ENCODE measurements at places on chromosomes 7 and 10.
A peak's percentile ranks its signal among the peaks of the same experiment; 100 is the strongest.

- no peak overlapping the region for H3K27ac ChIP-seq
- no peaks in the 10 kb centered on the region for H3K4me1 ChIP-seq
- DNase-seq: no peak
- H3K36me3 ChIP-seq: no peaks in the 10 kb centered on the region
- H3K27me3 ChIP-seq: no peaks in the 10 kb centered on the region
Measured at GRCh38 chr10:48802611-48803071, 118.0 kb downstream of the WDFY4 start.

- no peaks in the 10 kb centered on the region for H3K36me3 ChIP-seq
- no peaks in the 10 kb centered on the region for H3K27me3 ChIP-seq
- no peaks in the 10 kb centered on the region for H3K4me1 ChIP-seq
- DNase-seq: no peak
- no peak overlapping the region for H3K4me3 ChIP-seq
Measured at GRCh38 chr7:119228482-119228881, 1004.0 kb downstream of the ANKRD7 start.

- peaks cover 7% of the 10 kb centered on the region for H3K4me1 ChIP-seq
- peak overlapping the region; percentile 26 for H3K27ac ChIP-seq
- H3K27me3 ChIP-seq: no peaks in the 10 kb centered on the region
Measured at GRCh38 chr7:111240371-111240770, 149.4 kb downstream of the LRRN3 start.

- H3K27ac ChIP-seq: no peak overlapping the region
- no peaks in the 10 kb centered on the region for H3K4me1 ChIP-seq
Measured at GRCh38 chr7:38394660-38395059, 121.2 kb upstream of the TARP start.

- no peaks in the 10 kb centered on the region for H3K27me3 ChIP-seq
- no peak overlapping the region for H3K4me3 ChIP-seq
- H3K27ac ChIP-seq: no peak overlapping the region
- H3K36me3 ChIP-seq: no peaks in the 10 kb centered on the region
- no peaks in the 10 kb centered on the region for H3K4me1 ChIP-seq
- DNase-seq: no peak
Measured at GRCh38 chr7:106808967-106809635, 56.0 kb upstream of the PIK3CG start.

DNA sequence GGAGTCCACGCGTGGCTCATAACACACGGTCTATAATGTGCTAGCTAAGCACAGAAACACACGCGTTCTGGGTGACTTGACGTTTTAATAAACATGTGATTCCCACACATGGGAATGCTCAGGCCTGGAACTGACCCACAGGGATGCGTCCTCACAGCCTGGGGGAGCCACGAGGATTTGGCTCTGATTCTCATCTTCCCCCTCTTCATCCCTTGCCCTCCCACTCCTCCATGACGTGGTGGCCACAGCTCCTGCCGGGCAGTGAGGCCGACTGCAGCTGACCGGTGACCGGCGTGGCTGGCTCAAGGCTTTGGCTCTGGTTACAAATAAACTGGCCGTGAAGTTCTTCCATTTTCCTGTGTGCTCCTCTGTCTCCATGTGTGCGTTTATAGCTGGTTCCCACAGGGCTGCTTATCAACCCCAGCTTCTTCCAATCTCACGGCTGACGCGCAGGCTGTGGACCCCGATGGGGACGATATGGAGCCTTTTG is 40.9 kb upstream of the KLF6 start:
- no peak overlapping the region for H3K4me3 ChIP-seq
- peaks cover 9% of the 10 kb centered on the region for H3K4me1 ChIP-seq
- H3K27me3 ChIP-seq: no peaks in the 10 kb centered on the region
- no peaks in the 10 kb centered on the region for H3K36me3 ChIP-seq

DNA sequence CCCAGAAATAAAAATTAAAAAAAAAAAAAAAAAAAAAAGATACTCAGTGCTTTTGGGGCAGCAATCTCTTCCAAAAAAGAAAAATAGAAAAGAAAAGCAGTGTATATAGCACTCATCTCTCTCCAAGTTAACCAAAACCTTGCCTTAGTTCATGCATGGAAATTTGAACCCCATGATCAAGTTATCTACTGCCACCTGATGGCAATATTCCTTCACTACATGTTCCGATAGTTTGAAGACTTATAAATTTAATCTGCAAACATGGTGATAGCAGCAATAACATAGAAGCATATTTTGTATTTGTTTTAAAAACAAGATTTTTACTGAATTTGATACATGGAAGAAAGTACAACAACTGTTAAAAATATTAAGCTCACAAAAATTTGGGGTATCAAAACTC is 48.6 kb upstream of the SLIT1 start:
- no peaks in the 10 kb centered on the region for H3K36me3 ChIP-seq
- no peak for DNase-seq
- no peaks in the 10 kb centered on the region for H3K4me1 ChIP-seq
- H3K27ac ChIP-seq: no peak overlapping the region
- no peaks in the 10 kb centered on the region for H3K27me3 ChIP-seq

DNA sequence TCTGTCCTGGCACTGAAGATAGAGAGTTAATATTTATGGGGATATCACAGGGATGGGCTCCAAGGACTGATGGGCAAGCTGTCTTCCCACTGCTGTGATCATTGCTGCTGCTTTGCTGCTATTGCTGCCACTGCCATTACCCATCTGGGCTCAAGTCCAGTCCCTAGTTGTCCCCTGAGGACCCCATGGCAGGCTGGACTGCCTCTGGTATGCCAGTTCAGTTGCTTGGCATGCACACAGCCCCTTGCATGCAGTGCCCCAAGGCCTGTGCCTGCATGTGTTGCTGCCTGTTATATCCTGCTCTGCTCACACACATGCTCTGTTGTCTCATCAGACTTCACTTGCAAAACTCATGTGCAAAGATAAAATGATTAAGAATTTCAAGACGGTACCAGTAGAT is 109.5 kb downstream of the ADRA2A start:
- H3K4me1 ChIP-seq: peaks cover 8% of the 10 kb centered on the region
- no peak overlapping the region for H3K27ac ChIP-seq
- no peak for DNase-seq

GRCh38 chr10:1089017-1089689 is 33.0 kb downstream of the WDR37 start:
- no peak overlapping the region for H3K4me3 ChIP-seq
- H3K27me3 ChIP-seq: no peaks in the 10 kb centered on the region
- H3K4me1 ChIP-seq: no peaks in the 10 kb centered on the region
- no peak for DNase-seq
- no peak overlapping the region for H3K27ac ChIP-seq

Data from testis (tissue), 5 donors.